Activated CD8-positive, alpha-beta memory T cell treated with anti-CD3 and anti-CD28 coated beads for 4 hours (primary cell): ENCODE measurements at places on chromosomes 6 and 20.

- no peak for DNase-seq
Measured at GRCh38 chr6:166143011-166143410, 24.6 kb downstream of the TBXT start.

- DNase-seq: no peak
Measured at GRCh38 chr6:30836431-30836866, 47.9 kb upstream of the DDR1 start.

DNA sequence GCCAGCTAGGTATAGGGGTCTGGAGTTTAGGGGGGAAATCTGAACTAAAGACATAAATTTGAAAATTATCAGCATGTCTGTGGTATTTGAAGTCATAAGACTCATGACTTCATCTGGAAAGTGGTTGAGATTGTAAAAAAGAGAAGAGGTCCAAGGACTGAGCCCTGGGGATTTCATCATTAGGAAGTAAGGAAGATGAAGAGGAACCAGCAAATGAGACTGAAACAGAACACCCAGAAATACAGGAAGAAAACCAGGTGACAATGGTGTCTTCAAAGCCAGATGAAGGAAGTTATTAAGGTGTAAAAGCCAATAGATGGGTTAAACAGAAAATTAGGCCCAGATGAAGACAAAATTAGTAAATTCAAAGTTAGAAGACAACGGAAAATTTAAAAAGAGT lies 49.1 kb upstream of the UBR2 start:
- no peak for DNase-seq

DNA sequence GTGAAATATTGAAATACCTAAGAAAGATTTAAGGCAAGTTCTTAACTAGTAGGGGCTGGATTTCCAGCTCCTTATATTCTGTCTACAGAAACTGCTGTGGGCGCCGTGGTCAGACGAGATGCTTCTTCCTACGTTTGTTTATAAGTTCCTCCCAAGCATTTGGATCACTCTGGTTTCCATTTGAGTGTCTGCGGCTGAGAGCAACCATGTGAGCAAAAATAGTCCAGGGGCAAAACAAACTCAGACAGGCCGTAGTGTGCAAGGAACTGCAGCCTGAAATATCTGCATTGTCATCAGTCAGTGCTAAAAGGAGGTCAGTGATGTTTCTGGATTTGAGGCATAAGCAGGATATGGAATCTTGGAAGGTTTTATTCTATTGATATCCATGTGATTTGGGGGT lies 485.9 kb upstream of the JAG1 start:
- DNase-seq: no peak

DNA sequence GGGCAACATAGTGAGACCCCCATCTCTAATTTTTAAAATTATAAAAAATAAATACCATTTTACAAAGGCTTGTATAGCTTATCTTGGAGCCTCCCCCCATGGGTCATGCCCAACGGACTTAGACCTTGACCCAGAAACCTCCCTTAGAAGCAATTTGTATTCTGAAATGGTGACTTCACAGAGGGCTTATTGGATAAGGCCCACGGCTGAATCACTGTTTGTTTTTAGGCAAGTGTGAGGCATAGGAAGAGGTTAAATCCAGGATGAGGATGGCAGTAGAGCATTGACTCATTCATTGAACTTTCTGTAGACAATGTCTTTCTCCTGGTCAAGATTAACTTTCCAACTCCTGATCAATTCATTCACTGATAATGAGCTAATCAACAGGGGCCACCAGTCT lies 6.2 kb upstream of the SNAI1 start:
- no peak for DNase-seq

DNA sequence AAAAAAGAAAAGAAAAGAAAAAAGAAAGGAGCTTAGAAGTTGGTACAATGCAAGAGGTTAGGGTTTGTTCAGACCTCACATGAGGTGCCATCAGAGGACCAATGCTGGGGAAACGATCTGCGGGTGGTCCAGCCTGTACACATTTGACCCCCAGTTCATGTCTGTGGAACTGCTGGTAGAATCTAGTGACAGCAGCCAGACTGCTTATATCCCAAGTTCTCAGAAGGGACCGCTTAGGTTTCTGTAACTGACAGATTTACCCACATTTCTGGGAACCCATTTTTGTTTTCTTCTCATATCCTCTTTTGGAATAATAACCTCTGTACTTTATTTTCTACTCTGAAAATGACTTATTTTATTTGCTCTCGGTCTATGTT lies 4.7 kb downstream of the PPP1R18 start:
- no peak for DNase-seq

GRCh38 chr6:36268478-36269275 lies 1.2 kb upstream of the PNPLA1 start:
- no peak for DNase-seq

GRCh38 chr6:67212584-67212983 lies 1422.5 kb upstream of the ADGRB3 start:
- no peak for DNase-seq
